Lung (tissue), 17 donors: ENCODE measurements at places on chromosomes 5 and 9. TPM values are rescaled to one million over a fixed set of nuclear protein-coding genes. Genes with fewer than 3 reads are reported as not detected.

- peaks cover 14% of the 10 kb centered on the region for H3K4me1 ChIP-seq
- no peak overlapping the region for H3K27ac ChIP-seq
- no peak for DNase-seq
- H3K27me3 ChIP-seq, result no peaks in the 10 kb centered on the region
- H3K36me3 ChIP-seq, result no peaks in the 10 kb centered on the region
- H3K4me3 ChIP-seq, result no peak overlapping the region
Observed at GRCh38 chr9:125509476-125509875, 197.5 kb downstream of the MAPKAP1 start.

GRCh38 chr5:52202256-52202655 is 585.5 kb upstream of the ITGA1 start:
- no peaks in the 10 kb centered on the region for H3K27me3 ChIP-seq
- no peak for DNase-seq
- no peaks in the 10 kb centered on the region for H3K4me1 ChIP-seq
- H3K4me3 ChIP-seq, result no peak overlapping the region

Gene SNCAIP
- total RNA-seq, result 6.5 TPM

- DNase-seq, result peak; percentile 16
- no peaks in the 10 kb centered on the region for H3K27me3 ChIP-seq
- H3K4me1 ChIP-seq, result peaks cover 13% of the 10 kb centered on the region
- peak overlapping the region; percentile 85 for H3K4me3 ChIP-seq
- peak overlapping the region; percentile 84 for H3K27ac ChIP-seq
Observed at GRCh38 chr5:65623482-65623881, 651 bp downstream of the TRIM23 start.

Gene ZNF483
- total RNA-seq, result 4.8 TPM

- no peak overlapping the region for H3K27ac ChIP-seq
- no peak overlapping the region for H3K4me3 ChIP-seq
- no peaks in the 10 kb centered on the region for H3K27me3 ChIP-seq
- peak; percentile 59 for DNase-seq
Observed at GRCh38 chr5:110909950-110910349, 161.6 kb upstream of the TSLP start.

GRCh38 chr5:113574417-113574816 is 60.9 kb downstream of the YTHDC2 start:
- no peak for DNase-seq
- no peak overlapping the region for H3K4me3 ChIP-seq
- H3K27ac ChIP-seq, result no peak overlapping the region
- peaks cover 15% of the 10 kb centered on the region for H3K36me3 ChIP-seq

Gene MEGF10
- total RNA-seq, result 0.21 TPM

Gene SLC45A2
- 0.40 TPM for total RNA-seq

Gene TERT
- total RNA-seq, result not detected

Gene C9orf50
- 0.28 TPM for total RNA-seq

GRCh38 chr5:31470608-31471007 is 61.3 kb downstream of the DROSHA start:
- DNase-seq, result peak; percentile 22
- peaks cover 12% of the 10 kb centered on the region for H3K36me3 ChIP-seq
- H3K4me1 ChIP-seq, result no peaks in the 10 kb centered on the region
- H3K4me3 ChIP-seq, result no peak overlapping the region

GRCh38 chr5:85375525-85375924 is 990.8 kb upstream of the EDIL3 start:
- no peaks in the 10 kb centered on the region for H3K27me3 ChIP-seq
- no peak overlapping the region for H3K4me3 ChIP-seq
- H3K36me3 ChIP-seq, result no peaks in the 10 kb centered on the region
- H3K27ac ChIP-seq, result no peak overlapping the region
- no peaks in the 10 kb centered on the region for H3K4me1 ChIP-seq

Gene JAK2
- total RNA-seq, result 24.3 TPM

- no peaks in the 10 kb centered on the region for H3K36me3 ChIP-seq
- no peaks in the 10 kb centered on the region for H3K4me1 ChIP-seq
- DNase-seq, result no peak
- no peak overlapping the region for H3K4me3 ChIP-seq
Observed at GRCh38 chr9:117821954-117822353, 117.8 kb downstream of the TLR4 start.

GRCh38 chr5:119332208-119332607 is 23.6 kb upstream of the TNFAIP8 start:
- no peaks in the 10 kb centered on the region for H3K27me3 ChIP-seq
- H3K36me3 ChIP-seq, result no peaks in the 10 kb centered on the region
- no peak overlapping the region for H3K27ac ChIP-seq
- peaks cover 4% of the 10 kb centered on the region for H3K4me1 ChIP-seq

- no peak overlapping the region for H3K4me3 ChIP-seq
- H3K27me3 ChIP-seq, result no peaks in the 10 kb centered on the region
- no peaks in the 10 kb centered on the region for H3K36me3 ChIP-seq
- no peaks in the 10 kb centered on the region for H3K4me1 ChIP-seq
- DNase-seq, result no peak
Observed at GRCh38 chr5:163880302-163880701, 374.9 kb downstream of the MAT2B start.

Gene CDKN2B
- 16.1 TPM for total RNA-seq

Gene TUSC1
- 15.7 TPM for total RNA-seq

Gene DMXL1
- total RNA-seq, result 36.4 TPM

DNA sequence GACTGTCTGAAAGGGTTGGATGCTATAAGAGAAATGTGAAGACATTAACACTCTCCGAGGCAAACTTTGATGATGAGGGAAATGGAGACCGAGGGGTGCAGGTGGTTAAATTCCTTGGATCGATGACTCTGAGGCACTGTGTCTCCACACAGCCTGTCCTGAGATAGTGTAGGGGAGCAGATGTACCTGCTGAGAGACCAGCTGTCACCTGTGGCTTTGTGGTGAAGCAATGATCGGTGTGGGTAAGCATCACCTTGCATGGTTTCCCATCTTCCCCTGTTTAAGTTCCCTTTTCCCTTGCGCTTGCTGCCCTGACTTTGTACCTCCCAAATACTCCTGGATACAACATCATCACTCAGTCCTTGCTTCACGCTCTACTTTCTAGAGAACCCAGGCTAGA is 9.8 kb upstream of the MIER3 start:
- no peak overlapping the region for H3K4me3 ChIP-seq
- no peaks in the 10 kb centered on the region for H3K4me1 ChIP-seq

Gene RFX3
- total RNA-seq, result 45.8 TPM

Gene PRDM9
- total RNA-seq, result not detected

GRCh38 chr5:23740029-23740428 is 232.6 kb downstream of the PRDM9 start:
- H3K27me3 ChIP-seq, result no peaks in the 10 kb centered on the region
- peaks cover 2% of the 10 kb centered on the region for H3K4me1 ChIP-seq
- peak; percentile 1 for DNase-seq
- H3K27ac ChIP-seq, result no peak overlapping the region

GRCh38 chr5:163509291-163509951 is 4.0 kb downstream of the MAT2B start:
- DNase-seq, result no peak
- no peak overlapping the region for H3K4me3 ChIP-seq
- peaks cover 17% of the 10 kb centered on the region for H3K36me3 ChIP-seq
- H3K4me1 ChIP-seq, result no peaks in the 10 kb centered on the region
- peak overlapping the region; percentile 53 for H3K27ac ChIP-seq
- no peaks in the 10 kb centered on the region for H3K27me3 ChIP-seq

- H3K27me3 ChIP-seq, result no peaks in the 10 kb centered on the region
- H3K4me3 ChIP-seq, result no peak overlapping the region
- H3K27ac ChIP-seq, result no peak overlapping the region
- no peak for DNase-seq
Observed at GRCh38 chr5:154786414-154786813, 31.2 kb downstream of the LARP1 start.

DNA sequence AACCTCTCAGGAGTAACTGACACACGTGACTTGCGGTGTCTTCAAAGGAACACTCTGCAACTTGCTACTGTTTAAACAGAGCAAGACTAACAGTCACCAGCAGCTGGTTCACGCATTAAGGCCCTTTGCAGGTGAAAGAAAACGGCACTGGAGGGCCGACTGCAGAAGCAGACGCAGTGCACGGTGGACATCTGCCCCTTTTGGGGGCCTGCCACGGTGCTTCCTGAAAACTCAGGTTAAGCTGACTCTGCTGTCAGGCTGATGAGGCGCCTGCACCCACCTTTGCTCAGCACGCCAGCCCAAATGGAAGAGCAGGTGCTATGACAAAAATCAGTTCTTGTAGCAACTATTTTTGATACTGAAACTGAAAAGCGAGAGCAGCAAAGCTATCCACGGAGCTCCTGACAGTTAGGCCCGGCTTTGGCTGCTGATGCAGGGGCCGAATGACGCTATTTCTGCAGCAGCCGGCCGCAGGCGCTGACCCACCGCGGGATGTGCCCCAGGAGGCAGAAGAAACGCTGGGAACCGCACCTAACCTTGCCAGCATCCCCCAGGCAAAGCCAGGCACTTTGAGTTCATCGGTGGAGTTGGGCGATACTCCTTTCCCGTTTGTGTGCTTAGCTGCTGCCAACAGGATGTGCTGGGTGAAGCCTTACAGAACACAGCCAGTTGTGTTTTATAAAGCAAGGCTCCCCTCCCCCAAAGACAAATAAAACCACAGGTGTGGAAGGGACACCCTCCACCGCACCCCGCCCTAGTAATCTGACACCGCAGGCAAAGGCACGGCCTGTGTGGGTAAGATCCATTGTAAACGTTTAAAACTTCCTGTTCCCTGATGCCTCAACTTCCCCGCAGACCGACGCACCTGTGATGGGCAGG is 21.1 kb upstream of the TERT start:
- H3K27me3 ChIP-seq, result no peaks in the 10 kb centered on the region
- peaks cover 7% of the 10 kb centered on the region for H3K4me1 ChIP-seq
- no peak overlapping the region for H3K27ac ChIP-seq
- peaks cover 34% of the 10 kb centered on the region for H3K36me3 ChIP-seq
- DNase-seq, result peak; percentile 60
- no peak overlapping the region for H3K4me3 ChIP-seq

DNA sequence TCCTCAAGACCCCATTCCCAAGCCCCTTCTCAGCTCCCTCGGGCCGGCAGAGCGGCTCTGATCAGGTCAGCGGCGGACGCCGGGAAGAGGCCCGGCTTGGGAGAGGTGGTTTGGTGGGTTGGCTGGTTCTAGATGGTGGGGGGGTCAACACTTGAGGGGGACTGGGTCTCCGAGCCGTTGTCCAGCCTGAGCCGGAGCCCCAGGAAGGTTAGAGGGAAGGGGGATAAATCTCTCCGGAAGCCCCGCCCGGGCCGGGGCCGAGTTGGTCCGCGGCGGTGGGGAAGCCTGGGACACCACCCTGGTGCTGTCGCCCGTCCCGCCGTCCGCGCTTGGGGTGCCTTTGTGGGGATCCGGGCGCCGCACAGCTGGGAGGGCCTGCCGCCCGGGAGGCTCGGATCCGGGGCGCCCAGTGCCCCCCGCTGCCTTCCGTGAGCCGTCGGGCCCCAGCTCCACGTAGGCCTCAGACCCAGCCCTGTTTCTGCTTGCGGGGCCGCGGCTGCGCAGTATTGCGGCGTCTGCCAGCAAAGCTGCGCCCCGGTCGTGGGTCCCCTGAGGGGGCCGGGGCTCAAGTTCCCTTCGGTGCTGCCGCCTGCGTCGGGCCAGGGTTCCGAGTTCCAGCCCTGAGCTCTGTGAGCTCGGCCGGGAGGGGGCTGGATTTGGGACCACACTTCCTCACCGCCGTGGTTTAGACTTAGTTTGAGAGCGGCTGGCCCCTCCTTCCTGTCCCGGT is 542 bp upstream of the TRIM52 start:
- H3K27me3 ChIP-seq, result no peaks in the 10 kb centered on the region
- peak; percentile 80 for DNase-seq
- H3K4me1 ChIP-seq, result no peaks in the 10 kb centered on the region
- H3K36me3 ChIP-seq, result peaks cover 9% of the 10 kb centered on the region
- peak overlapping the region; percentile 99 for H3K4me3 ChIP-seq

Gene FEM1C
- 47.9 TPM for total RNA-seq

DNA sequence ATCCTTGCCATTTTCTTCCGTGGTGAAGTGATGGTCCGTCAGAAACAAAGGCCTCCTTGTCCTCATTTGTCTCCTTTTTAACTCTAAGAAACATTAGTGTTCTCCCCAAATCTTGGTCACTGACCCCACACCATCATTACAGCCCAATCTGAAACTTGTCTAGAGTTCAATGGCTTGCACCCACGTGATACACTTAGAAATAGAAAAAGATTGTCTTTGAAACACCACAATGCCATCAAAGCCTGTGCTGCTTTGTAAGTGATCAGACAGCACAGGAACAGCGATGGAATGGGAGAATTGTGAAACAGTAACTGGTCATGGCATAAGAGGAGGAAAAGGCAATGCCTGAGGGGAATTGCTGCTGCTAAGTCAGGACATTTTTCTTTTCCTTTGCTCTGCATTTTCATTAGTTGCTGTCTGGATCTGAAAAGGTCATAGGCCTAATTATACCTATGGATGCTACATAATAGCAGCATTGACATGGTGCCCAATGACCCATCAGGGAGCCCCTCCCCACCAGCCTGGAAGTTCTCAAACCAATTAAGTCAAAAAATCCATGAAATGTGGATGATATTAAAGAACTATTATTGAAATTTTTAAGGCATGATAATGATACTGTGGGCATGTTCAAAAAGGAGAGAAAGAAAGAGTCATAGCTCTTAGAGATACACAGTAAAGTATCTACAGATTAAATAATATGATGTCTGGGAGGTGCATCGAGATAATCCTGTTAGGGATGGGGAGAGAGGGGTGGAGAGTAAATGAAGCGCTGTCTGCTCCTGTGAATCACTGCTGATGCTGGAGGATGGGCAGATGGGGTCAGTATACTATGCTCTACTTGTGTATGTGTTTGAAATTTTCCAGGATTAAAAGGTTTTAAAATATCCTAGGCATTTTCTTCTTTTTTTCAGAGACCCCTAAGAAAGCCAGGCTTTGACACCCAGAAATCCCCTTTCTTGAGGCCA is 83.6 kb downstream of the ENC1 start:
- H3K4me1 ChIP-seq, result no peaks in the 10 kb centered on the region
- no peaks in the 10 kb centered on the region for H3K27me3 ChIP-seq
- no peaks in the 10 kb centered on the region for H3K36me3 ChIP-seq
- DNase-seq, result no peak
- H3K4me3 ChIP-seq, result no peak overlapping the region
- no peak overlapping the region for H3K27ac ChIP-seq

- H3K27ac ChIP-seq, result no peak overlapping the region
- H3K4me3 ChIP-seq, result no peak overlapping the region
- peak; percentile 40 for DNase-seq
- H3K36me3 ChIP-seq, result no peaks in the 10 kb centered on the region
Observed at GRCh38 chr9:84140535-84141101, 160.0 kb downstream of the RMI1 start.

- peak; percentile 12 for DNase-seq
- H3K4me1 ChIP-seq, result no peaks in the 10 kb centered on the region
- H3K27me3 ChIP-seq, result no peaks in the 10 kb centered on the region
- H3K4me3 ChIP-seq, result no peak overlapping the region
- H3K27ac ChIP-seq, result no peak overlapping the region
- H3K36me3 ChIP-seq, result no peaks in the 10 kb centered on the region
Observed at GRCh38 chr5:151523335-151523734, 67.8 kb downstream of the FAT2 start.

GRCh38 chr9:1916655-1917054 is 98.5 kb upstream of the SMARCA2 start:
- H3K4me1 ChIP-seq, result peaks cover 24% of the 10 kb centered on the region
- no peak overlapping the region for H3K4me3 ChIP-seq

GRCh38 chr5:167576897-167577296 is 714.5 kb upstream of the WWC1 start:
- H3K36me3 ChIP-seq, result no peaks in the 10 kb centered on the region
- H3K4me1 ChIP-seq, result peaks cover 26% of the 10 kb centered on the region
- DNase-seq, result no peak
- H3K4me3 ChIP-seq, result no peak overlapping the region
- H3K27me3 ChIP-seq, result peaks cover 23% of the 10 kb centered on the region
- H3K27ac ChIP-seq, result no peak overlapping the region
